ENCODE measurements at places on chromosomes 1 and 21. TPM values are rescaled to one million over a fixed set of nuclear protein-coding genes. Genes with fewer than 3 reads are reported as not detected.

DNA sequence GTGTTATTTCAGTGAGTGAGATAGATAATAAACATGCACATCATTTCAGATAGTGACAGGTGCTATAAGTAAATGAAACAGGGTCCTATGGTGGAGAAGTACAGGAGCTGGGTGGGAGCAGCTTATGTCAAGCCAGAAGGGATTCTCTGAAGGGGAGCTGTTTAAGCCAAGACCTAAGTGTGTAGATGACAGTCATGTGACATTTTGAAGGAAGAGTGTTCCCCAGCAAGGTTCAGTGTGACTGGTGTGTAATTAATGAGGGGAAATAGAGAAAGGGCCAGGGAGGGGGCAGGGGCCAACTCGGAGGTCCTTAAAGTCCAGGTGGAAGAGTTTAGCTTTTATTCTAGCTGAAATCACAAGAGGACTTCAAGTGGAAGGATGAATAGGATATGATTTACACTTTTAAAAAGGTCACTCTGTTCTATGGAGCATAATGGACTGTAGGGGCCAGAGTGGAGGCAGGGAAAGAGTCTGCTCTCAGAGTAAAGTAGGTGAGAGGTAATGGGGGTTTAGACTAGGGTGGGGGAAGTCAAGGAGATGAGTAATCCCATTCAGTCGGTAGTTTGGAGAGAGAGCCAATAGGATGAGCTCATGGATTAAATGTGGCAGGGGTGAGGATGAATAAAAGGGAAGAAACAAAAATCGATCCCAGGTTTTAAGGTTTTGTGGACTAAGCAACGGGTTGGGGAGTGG is 243.1 kb downstream of the CACNA1E start:
- no peaks in the 10 kb centered on the region for H3K4me1 ChIP-seq
- no peak overlapping the region for H3K4me3 ChIP-seq
- no peak overlapping the region for H3K27ac ChIP-seq
- DNase-seq = no peak
- H3K27me3 ChIP-seq = peaks cover 21% of the 10 kb centered on the region

DNA sequence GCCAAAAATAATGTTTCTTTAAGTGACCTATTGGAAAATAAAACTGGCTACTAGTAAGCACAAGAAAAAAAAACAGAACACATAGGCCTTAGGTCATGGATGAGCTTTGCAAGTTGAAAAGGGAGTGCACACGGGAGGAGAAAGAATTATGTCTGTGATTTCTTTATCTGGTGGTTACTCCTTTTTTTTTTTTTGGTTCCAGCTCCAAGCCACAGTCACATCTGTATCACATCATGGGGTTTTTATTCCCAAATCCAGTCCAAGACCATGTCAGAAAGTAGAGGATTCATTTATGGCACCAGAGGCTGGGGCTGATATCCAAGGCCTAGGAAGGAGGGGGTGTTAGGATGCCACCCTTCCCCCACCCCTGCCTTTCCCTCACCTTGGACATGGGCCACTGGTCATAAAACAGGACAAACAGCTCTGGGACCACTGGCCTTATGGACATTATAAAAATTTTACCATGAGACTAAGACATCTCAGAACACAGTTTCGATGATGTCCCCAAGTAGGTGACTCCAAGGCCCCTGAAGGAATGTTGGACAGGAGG is 10.3 kb upstream of the HEYL start:
- no peaks in the 10 kb centered on the region for H3K4me1 ChIP-seq
- no peak overlapping the region for H3K4me3 ChIP-seq
- H3K36me3 ChIP-seq = no peaks in the 10 kb centered on the region
- DNase-seq = no peak
- H3K27ac ChIP-seq = no peak overlapping the region

The MEAF6 gene
- total RNA-seq = 70.8 TPM

DNA sequence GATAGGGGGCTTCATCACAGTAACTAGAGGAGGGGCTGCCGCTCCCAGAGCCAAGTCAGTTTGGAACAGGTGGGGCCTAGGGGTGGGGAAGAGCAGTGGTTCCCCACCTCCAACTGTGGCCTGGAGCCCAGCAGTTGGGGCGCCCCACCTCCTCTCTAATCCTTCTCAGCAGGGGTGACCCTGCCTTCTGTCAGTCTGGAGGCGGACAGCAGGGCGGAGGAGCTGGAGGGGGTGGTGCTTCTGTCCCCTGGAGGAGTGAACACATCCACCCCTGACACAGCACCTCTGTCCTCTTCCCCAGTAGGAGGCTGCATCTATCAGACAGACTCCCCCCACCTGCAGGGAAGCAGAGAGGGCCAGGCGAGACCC is 73.8 kb downstream of the MRPL37 start:
- no peak for DNase-seq
- H3K4me3 ChIP-seq = peak overlapping the region; percentile 52
- no peaks in the 10 kb centered on the region for H3K36me3 ChIP-seq
- H3K27me3 ChIP-seq = no peaks in the 10 kb centered on the region
- H3K4me1 ChIP-seq = peaks cover 11% of the 10 kb centered on the region

DNA sequence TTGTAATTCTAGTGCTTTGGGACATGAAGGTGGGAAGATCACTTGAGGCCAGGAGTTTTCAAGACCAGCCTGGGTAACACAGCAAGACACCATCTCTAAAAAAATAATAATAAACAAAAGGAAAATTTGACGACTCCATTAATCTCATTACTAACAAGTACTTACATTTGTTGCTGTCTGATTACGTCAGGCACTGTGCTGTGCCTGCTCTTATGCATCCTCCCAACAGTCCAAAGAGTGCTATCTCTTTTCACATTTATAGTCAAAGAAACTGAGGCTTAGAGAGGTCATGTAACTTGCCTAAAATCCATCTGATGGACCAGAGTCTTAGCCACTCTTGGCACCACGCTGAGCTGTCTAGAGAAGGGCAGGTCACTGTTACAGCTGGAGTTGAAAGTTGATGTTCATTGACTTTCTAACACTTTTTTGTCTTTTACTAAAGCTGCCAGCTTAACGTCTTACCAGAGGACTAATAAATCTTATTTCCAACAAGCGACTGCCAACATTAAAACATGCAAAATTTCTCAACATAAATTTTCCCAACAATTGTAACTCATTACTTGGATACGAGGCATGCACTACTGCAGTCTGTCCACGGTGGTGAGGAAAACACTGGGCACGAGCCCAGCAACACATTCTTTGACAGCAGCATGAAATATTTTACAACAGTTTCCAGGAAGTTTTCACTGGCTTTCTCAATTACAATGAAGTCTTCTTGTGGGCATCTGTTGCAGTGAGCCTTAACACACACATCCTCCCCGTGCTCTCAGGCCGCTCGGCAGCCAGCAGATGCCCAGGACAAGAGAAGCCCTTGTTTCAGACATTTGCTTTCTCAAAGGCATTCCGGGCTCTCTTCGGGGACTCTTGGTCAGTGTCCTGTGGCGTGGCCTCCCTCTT is 262.9 kb upstream of the PROX1 start:
- no peaks in the 10 kb centered on the region for H3K36me3 ChIP-seq
- peaks cover 9% of the 10 kb centered on the region for H3K27me3 ChIP-seq
- no peak for DNase-seq
- no peak overlapping the region for H3K27ac ChIP-seq

The FAM78B gene
- 4.9 TPM for total RNA-seq

- peak overlapping the region; percentile 72 for H3K27ac ChIP-seq
- no peaks in the 10 kb centered on the region for H3K36me3 ChIP-seq
- peak overlapping the region; percentile 21 for H3K4me3 ChIP-seq
- H3K27me3 ChIP-seq = peaks cover 8% of the 10 kb centered on the region
- DNase-seq = peak; percentile 72
These were observed 16.3 kb upstream of the SARS1 start for GRCh38 chr1:109197158-109198042.

DNA sequence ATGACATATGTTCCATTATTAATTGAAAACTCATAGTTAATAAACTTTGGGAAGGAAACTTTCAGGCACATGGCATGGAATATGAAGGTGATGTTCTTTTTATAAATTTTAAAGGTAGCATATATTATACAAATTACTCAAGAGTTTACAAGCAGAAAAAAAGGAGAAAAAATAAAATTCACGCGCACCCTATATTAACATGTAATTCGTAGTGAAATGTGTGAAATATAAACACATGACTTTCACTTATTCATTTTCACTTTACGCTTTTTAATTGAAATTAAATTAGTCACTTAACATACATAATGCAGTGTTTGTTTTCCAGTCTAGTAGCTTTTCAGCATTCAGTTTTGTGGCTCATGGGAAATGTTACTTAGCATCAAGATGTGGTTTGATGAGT is 27.4 kb upstream of the SCYL3 start:
- H3K36me3 ChIP-seq = no peaks in the 10 kb centered on the region
- DNase-seq = no peak
- no peak overlapping the region for H3K27ac ChIP-seq
- no peaks in the 10 kb centered on the region for H3K27me3 ChIP-seq
- no peak overlapping the region for H3K4me3 ChIP-seq

GRCh38 chr1:211420845-211421454 is 71.0 kb downstream of the RD3 start:
- no peak overlapping the region for H3K4me3 ChIP-seq
- H3K36me3 ChIP-seq = peaks cover 13% of the 10 kb centered on the region
- no peaks in the 10 kb centered on the region for H3K27me3 ChIP-seq
- no peak for DNase-seq
- no peak overlapping the region for H3K27ac ChIP-seq
- peaks cover 23% of the 10 kb centered on the region for H3K4me1 ChIP-seq

GRCh38 chr1:12202190-12202497 is 27.7 kb upstream of the VPS13D start:
- H3K27me3 ChIP-seq = peaks cover 13% of the 10 kb centered on the region
- no peaks in the 10 kb centered on the region for H3K4me1 ChIP-seq
- H3K27ac ChIP-seq = no peak overlapping the region
- H3K36me3 ChIP-seq = no peaks in the 10 kb centered on the region
- DNase-seq = no peak

DNA sequence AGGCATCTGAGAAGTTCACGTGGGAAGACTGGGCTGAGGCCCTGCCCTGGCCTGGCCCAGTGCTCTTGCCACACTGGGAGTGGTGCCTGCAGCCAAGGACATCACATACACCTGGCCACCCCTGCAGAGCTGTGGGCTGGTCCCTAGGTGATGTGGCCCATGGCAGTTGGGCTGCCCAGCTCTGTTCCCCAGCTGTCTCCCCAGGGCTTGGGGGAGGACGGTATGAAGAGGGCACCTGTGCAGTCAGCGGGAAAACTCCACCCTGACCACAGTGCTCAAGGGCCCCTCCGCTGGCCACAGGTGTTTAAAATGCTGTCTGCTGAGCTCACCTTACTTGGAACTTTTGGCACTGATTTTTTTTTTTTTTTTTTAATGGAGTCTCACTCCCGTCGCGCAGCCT is 120.4 kb upstream of the SLC25A33 start:
- DNase-seq = no peak
- H3K27me3 ChIP-seq = peaks cover 13% of the 10 kb centered on the region
- H3K4me3 ChIP-seq = no peak overlapping the region
- no peak overlapping the region for H3K27ac ChIP-seq
- H3K4me1 ChIP-seq = no peaks in the 10 kb centered on the region

The PLCH2 gene
- 3.1 TPM for total RNA-seq

The RNU1-1 gene
- total RNA-seq = 1,678 TPM

DNA sequence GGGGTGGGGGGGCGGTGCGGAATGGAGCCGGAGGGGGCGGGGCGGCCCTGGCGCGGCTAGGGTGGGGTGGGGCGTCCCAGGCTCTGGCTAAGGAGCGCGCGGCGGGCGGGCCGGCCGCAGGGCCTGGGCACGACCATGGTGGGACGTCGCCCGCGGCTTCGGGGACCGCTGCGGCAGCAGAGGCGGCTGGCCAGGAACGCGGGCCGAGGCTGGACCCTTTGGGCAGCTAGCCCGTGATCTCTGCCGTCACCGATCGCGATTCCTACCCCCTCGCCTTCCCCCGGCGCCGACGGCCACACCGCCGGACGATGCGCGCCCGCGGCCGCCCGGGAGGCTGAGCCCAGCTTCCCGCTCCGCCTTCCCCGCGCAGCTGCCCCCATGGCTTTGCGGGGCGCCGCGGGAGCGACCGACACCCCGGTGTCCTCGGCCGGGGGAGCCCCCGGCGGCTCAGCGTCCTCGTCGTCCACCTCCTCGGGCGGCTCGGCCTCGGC is at the start of gene MAP3K21:
MAP3K21 (plus strand) TSS at position 74 of the 491 bp plus-strand sequence; CDS start at position 379, 305 bp downstream.
- H3K36me3 ChIP-seq = peaks cover 35% of the 10 kb centered on the region
- peaks cover 27% of the 10 kb centered on the region for H3K4me1 ChIP-seq
- H3K27me3 ChIP-seq = no peaks in the 10 kb centered on the region
- H3K4me3 ChIP-seq = peak within 1 kb of the TSS; percentile 87
- DNase-seq = no peak

The RXFP4 gene
- total RNA-seq = not detected

The AMIGO1 gene
- total RNA-seq = 1.3 TPM

GRCh38 chr1:194548071-194548470 is 1361.7 kb upstream of the B3GALT2 start:
- DNase-seq = no peak
- no peaks in the 10 kb centered on the region for H3K36me3 ChIP-seq
- no peak overlapping the region for H3K27ac ChIP-seq
- no peaks in the 10 kb centered on the region for H3K4me1 ChIP-seq
- no peak overlapping the region for H3K4me3 ChIP-seq

The ZBTB21 gene
- total RNA-seq = 14.5 TPM

The MED8 gene
- total RNA-seq = 31.1 TPM

GRCh38 chr1:179340918-179341317 is 24.9 kb upstream of the AXDND1 start:
- H3K4me3 ChIP-seq = no peak overlapping the region
- H3K36me3 ChIP-seq = peaks cover 43% of the 10 kb centered on the region
- no peaks in the 10 kb centered on the region for H3K4me1 ChIP-seq
- no peak for DNase-seq

GRCh38 chr1:228898582-228898992 is 163.3 kb downstream of the RHOU start:
- no peaks in the 10 kb centered on the region for H3K36me3 ChIP-seq
- no peak for DNase-seq

DNA sequence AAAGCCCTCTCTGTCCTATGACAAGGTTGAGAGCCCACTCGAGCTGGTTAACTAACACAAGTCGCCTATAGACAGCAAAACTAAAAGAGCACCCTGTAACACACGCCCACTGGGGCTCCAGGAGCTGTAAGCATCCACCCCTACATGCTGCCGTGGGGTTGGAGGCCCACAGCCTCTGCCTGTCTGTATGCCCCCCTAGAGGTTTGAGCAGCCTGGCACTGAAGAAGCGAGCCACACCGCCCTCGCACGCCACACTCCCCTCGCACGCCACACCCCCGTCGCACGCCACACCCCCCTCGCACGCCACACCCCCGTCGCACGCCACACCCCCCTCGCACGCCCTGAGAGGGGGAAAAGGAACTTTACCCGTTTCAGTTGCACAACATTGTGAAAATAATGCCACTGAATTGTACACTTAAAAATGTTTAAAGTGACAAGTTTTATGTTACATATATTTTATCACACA is 13.2 kb upstream of the HMGCL start:
- H3K27ac ChIP-seq = no peak overlapping the region
- H3K4me1 ChIP-seq = no peaks in the 10 kb centered on the region
- H3K4me3 ChIP-seq = peak overlapping the region; percentile 58

DNA sequence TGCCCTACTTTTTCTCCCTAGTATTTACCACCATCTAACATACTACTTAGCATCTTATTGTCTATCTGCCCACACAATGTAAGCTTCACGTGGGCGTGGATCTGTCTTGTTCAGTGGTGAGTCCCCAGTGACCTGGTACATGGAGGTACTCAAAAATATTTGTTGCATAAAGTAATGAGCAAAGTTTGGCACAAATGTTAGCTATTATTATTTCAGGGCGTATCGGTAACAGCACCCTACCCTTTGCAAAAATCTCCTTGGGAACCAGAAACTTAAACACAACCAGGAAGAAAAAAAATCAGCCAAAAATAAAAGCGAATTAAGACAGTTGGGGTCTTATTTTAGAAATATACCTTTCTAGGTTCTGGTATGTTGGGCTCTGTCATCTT is 454 bp upstream of the NENF start:
- peak overlapping the region; percentile 71 for H3K4me3 ChIP-seq
- H3K27me3 ChIP-seq = no peaks in the 10 kb centered on the region
- DNase-seq = no peak
- H3K36me3 ChIP-seq = peaks cover 11% of the 10 kb centered on the region

The TMEM59 gene
- total RNA-seq = 346 TPM
